ENCODE measurements at places on chromosomes 3 and 15. TPM values are rescaled to one million over a fixed set of nuclear protein-coding genes. Genes with fewer than 3 reads are reported as not detected.

PRTG gene
- 11.4 TPM for total RNA-seq

MAP1A gene
- 2.1 TPM for total RNA-seq

- DNase-seq: no peak
Measured at GRCh38 chr15:73809728-73810501, 56.8 kb upstream of the INSYN1 start.

GRCh38 chr15:78988361-78988911, 43.6 kb upstream of the CTSH start:
- DNase-seq: peak; percentile 89

PGBD4 gene
- 2.0 TPM for total RNA-seq

GRCh38 chr3:135081451-135081850, 286.4 kb downstream of the EPHB1 start:
- DNase-seq: no peak

DNA sequence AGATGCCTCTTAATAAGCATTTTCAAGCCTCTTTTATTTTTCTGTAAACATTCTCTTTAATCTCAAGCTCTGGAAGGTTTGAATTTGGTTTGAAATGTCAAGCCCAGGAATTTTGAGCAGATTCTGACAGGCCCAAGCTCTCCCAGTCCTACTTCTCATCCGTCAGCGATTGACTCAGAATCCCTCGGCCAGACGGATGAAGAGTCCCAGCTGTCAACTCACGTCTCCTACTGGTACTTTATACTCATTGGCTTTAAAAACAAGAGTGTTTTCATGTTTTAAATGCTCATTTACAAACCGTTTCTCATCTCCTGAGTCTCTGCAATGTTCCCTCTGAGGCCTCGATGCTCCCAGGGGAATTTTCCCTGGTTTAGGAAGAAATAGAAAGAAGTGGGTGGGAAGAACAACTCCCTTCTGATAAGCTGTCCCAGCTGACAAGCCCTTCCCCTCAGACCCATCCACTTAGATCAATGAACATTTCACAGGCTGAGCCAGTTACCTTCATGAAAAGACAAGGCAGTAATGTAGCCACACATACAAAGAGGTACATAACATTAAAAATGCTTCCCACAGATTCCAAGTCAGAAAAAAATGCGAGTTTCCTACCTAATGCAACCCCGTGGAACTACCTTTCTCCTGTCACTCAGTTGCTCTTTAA, 478.2 kb upstream of the DPH6 start:
- no peak for DNase-seq

UCN2 gene
- total RNA-seq: 2.8 TPM

- DNase-seq: no peak
Measured at GRCh38 chr3:134708671-134709070, 57.8 kb upstream of the KY start.

- DNase-seq: no peak
Measured at GRCh38 chr3:50473768-50474167, 29.7 kb downstream of the CACNA2D2 start.

DNA sequence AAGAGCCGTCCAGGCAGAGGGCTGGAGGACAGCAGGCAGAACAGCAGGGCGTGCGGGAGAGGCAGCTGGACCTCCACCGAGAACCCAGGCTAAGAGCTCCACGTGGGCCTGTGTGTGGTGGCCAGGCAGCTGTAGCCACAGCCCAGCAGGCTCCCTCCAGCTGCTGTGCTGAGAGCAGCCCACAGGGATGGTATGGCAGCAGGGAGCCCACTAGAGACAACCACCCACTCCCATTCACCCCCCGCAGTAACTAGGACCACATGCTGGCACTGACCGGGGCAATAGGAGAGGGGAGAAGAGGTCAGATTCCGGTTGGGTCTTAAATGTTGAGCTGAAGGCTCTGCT, 25.6 kb upstream of the MUSTN1 start:
- no peak for DNase-seq

DAZL gene
- not detected for total RNA-seq

DNA sequence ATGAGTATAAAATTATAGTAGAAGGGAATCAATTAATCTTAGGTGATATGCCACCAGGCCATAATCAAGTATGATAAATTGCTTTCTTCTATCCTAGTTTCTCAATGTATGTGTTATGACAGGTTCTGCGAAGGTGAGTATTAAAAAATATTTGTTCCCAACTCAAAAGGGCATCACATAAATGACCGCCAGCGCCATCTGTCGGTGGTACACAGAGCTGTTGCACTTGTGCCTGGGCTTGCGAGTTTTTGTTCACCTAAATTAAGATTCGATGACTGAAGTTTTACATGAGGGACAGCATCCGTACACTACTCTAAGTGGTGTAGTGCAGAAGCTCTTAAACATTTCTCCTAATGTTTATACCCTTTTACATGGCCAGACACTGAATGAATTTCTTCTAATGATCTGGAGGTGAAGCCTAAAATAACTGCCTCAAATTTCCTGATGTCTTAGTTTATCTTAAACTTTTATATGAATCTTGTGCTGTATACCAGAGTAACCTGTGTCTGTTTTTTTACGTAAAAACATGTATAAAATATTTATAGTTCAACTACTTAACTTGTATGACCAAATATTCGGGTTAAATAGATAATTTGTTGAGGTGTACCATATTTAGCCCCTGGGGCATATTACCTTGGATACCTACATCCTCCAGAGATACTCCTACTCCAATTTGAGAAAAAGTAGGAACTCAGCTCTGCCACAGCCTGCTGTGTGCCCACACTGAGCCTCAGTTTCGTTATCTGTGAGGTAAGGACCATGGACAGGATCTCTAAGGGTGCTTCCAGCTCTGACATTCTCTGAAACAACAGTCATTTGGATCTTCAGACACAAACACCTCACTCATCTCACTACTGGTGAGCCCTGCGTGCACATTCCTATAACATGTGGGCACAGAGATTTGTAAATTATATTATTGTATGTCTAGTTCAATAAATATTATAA, 365.6 kb downstream of the MAGI1 start:
- DNase-seq: peak; percentile 43

DNA sequence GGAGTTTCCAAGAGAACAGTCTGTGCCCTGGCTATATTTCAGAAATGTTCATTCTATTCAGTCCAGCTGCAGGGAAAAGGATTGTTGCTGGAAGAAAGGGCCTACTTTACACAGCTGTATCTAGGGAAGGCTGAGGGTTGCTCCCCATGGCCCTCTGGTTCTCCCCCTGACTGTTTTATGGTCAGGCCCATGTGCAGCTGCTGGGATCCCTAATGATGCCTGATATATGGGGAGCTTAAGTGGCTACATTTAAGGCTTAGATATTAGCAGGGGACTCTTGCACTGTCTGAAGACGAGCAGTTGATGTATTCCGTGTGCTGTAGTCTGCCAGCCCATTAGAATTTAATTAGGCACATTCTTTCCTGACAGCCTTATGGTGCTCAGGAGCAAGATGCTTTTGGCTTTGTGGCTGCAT, 72.0 kb downstream of the FAM43A start:
- no peak for DNase-seq

GRCh38 chr3:127019449-127019848, 36.5 kb downstream of the PLXNA1 start:
- DNase-seq: peak; percentile 56

GRCh38 chr15:68833700-68834331, 13.1 kb upstream of the ANP32A start:
- no peak for DNase-seq

DNA sequence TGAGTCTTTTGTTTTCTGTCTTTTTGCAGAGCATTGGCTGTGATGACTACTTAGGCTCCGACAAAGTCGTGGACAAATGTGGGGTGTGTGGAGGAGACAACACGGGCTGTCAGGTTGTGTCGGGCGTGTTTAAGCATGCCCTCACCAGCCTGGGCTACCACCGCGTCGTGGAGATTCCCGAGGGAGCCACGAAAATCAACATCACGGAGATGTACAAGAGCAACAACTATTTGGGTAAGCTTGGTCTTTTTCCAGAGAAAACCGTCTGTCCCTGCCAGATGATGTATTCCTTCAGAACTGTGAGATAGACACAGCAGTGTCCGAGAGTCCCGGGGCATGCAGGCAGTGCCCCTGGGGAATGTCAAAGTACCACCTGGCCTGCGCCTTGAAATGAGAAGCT, 149.9 kb upstream of the NR2E3 start:
- no peak for DNase-seq

GRCh38 chr15:88804257-88804656, 1.0 kb downstream of the ACAN start:
- DNase-seq: no peak

FHIT gene
- total RNA-seq: 7.6 TPM

DNA sequence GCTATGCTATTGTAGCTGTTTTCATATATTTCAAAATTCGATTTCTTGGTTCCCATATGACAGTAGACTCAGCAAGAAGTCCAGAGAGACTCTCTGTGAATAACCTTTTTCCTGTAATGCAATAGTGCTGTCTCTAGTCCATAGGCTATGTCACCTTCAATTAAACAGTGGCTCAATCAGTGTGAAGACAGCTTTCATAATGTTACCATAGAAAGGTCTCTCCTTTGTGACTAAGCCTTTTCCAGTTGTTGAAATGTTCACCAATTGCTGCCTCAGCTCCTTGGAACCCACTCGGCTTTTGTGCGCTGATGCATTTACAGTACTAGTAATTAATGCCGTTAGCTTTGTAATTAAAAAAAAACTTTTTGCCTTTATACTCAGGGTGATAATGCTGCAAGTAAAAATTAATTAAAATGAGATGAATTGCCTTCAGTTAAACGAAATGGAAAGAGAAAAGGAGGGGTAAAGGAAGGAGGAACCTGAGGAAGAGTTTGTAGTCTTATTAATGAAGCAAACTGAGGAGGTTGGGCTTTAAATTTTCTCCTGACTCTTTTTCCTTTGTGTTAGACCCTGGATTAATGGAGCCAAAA, 214.8 kb downstream of the LSAMP start:
- DNase-seq: no peak

- DNase-seq: no peak
Measured at GRCh38 chr3:70994644-70995043, 588.9 kb downstream of the FOXP1 start.

All from PC-9 (cell line).